ENCODE measurements at places on chromosomes 5 and 9.

DNA sequence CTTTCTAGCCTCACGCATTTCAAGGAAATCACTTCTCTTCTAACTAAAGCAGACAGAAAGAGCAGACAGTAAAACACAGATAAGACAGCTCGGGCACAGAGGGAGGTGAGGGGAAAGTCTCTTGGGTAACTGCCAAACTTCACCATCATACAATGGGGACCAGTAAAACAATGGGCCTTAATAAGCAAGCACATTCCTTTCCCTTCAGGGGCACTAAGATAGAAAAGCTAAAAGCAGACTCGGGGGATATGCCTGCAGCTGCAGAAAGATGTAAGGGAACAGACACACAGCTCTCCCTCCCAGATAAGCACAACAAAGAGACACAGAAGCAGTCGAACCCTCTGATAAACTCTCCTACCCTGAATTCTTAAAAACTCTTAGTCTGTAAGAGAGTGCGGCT is 15.6 kb upstream of the CKS2 start:
- DNase-seq: no peak

DNA sequence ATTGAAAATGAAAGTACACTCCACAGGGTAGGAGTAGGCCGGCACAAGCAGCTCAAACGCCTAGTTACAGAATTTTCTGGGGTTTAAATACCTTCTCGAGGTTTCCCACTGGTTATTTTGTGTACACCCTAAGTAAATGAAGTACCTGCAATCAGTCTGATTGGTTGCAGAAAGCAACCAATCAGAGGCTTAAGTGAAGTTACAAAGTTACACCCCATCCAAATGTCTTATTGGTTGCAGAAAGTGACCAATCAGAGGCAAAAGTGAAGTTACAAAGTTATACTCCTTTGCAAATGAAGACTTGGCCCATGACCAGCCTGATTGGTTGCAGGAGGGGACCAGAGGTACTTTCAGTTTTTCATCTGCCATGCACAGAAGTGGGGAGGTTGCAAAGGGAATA is 33.2 kb upstream of the ERAP2 start:
- DNase-seq: no peak

DNA sequence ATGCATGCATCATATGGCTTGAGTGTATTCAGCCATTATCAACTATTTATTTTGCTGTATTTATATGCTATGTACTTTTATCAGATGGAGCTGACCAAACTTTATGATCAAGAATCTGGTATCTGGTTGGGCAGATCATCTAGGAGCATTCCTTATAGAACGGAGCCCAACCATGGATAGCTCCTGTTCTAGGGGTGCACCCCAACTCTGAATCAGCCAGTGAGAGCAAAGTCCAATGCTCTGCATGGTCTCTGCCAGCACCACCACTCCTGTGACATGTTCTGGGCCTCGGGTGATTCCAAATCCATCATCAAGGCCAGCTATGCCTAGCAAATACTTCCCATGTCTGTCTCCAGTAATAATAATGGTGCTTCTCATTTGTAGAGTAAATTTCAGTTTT is 517.5 kb downstream of the AGTPBP1 start:
- DNase-seq: no peak

DNA sequence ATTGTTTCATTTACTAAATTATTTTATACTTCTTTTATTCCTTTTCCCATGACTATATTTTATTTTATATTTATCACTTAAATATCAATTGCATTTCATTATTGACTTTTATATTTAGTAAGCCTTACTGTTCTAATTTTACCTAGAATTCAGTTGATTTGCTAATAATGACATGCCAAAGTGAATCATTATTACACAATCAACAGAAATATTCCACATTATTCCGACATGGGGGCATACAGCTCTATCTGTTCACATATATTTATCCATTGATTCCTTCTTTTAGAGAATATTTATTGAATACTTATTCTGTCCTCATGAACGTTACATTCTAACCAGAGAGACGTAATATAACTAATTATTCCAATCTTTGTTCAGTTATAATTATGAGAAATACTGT is 221.8 kb downstream of the DOCK8 start:
- no peak for DNase-seq

DNA sequence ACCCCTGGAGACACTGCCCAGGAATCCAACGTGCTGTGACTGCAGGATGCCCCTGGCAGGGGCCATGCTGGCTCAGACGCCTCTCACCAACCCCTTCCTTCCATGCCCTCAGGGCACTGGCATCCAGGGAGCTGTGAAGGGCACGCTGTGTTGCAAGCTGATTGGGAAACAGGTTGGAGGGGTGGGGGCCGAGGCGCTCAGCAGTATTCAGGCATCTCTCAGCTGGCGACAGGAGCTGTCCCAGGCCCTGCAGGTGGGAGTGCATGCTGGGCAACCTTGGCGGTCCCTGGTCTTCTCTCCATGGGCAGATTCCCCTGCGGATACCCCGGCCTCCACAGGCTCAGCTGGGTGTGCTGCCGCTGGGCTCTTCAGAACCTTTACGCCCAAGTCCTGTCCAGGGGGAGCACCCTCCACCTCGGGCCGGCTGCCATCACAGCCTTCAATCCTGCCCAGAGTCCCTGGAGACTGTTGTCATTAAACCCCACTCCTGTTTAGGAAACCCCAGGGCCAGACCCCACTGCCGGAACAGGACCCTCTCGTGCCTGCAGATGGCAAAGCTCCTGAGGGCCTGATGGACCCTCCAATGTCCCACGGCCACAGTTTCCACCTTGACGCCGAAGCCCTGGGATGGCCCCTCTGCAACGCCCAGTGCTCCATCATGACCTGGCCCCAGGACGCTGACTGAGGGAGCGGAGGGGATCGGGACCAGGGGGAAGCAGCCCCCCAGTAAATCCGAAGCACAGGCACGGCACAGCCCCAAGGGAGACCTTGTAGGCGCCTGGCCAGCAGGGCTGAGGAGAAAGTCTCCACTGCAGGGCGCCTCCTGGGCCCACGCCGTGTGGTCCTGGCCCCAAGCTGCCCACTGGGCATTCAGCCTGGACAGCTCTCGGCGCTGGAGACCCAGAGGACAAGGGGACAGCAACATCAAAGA is 9.3 kb downstream of the TPPP start:
- no peak for DNase-seq

DNA sequence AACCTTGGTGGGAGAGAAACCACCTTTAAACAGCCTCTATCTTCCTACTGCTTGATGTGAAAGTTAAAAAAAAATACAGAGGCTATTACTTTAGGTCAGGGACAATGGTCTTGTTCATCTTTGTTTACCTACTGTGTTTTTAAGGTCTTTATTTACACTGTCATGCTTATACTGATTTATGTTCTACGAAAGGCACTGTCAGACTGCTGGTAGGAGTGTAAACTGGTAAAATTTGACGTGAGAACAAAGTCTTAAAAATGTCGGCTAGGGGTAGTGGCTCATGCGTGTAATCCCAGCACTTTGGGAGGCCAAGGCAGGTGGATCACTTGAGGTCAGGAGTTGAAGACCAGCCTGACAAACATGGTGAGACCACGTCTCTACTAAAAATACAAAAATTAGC is 42.1 kb upstream of the ELOVL7 start:
- DNase-seq: no peak

DNA sequence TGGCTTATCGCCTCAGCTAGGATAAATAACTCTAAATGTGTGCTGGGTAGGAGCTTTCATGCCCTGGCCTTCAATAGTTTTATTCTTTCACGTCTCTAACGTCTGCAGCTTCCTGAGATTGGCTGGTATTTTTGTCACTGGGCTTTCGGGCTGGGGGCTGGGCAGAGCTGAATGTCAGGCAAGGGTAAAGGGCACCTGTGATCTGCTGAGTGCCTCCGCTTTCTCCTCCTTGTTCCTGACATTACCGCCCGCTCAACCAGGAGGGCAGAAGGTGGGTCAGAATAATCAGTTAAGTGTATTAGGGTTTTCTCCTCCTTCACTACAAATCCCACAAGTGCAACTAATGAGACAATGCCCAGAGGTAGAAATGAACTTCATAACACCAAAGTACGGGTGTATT is 216.6 kb downstream of the TSSK1B start:
- no peak for DNase-seq

- DNase-seq: no peak
Observed at GRCh38 chr5:92470770-92471169, 1087.7 kb upstream of the ARRDC3 start.

DNA sequence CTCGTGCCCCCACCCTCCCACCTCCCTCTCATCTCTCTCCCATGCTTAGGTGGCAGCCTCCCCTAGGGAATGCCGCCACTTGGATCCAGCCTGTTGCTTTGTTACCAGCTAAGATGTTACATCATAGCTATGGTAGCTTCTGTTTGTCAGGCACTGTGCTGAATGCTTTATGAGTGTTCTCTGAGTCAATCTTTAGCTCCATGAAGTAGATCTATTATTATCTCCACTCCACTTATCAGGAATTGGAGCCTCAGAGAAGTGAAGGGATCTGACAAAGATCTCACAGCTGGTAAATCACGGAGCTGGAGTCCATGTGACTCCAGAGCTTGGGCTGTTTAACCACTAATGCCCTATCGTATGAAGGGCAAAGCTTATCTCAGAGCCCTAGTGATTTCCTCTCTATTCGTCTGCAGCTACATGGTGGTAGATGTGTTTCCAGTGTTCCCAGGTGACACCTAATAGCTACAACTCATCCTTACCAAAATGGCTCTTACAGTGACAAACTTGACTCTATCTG is 54.1 kb downstream of the GARNL3 start:
- DNase-seq: no peak
